ENCODE measurements at places on chromosomes 2 and 18.
A peak's percentile ranks its signal among the peaks of the same experiment; 100 is the strongest.

DNA sequence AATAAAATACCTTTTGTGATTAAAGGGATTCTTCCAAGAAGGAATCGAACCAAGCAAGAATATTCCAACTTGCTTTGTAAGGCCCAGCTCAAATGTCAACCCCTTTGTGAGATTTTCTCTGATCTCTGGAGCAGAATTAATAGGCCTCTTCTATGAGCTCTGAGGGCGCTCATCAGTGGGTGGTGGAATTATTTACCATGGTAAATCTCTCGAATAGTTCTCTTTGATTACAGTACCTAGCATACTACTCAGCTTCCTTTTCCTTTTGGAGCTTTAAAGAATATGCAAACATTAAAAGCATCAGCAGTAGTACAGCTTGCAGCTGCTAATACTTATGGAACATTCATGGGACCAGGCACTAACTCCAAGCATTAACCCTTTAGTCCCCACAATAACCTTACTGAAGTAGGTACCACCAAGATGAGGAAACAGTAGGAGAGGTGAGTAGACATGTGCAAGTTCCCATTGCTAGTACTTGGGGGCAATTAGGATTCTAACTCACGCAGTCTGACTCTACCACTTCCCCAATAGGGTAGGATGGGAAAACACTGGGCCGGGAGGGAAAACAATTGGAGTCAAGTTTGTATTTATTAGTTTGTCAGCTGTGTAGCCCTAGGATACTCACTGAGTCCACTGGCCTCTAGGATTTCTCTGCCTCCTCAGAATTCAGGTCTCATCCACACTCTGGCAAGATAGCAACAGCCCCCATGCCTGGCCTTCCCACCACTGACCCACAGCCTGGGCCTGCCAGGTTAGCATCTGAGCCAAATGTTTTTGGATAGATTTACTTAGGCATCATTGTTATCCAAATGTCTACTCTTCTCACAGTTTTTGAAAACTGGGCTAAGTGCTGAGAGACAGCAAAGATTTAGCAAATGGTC, 21.7 kb downstream of the ADD2 start:
- DNase-seq: no peak

DNA sequence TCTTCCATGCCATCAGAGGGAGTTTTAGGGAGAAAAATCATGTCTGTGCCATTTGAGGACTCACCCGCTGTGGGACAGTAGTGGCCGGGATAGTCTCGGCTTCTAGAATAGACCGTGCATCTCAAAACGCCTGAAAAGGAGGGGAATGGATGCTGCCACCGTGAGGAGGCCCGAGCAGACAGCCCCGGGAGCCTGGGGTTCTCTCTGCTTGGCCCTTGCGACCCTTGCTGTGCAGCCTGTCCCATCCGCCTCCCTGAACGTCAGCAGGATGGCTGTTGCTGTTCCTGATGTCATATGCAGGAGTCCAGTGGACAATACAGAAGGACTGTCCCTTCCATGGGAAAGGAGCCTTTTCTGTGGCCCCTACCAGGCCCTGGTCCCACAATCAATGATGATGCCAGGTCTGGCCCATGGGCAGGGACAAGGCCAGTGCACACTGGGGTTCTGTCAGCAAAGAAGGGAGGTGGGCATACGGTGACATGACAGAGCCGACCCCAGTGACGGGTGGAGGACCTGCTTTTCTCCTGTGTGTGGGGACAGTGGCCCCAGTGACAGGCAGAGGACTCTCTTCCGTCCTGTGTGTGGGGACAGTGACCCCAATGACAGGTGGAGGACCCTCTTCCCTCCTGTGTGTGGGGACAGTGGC, 58.8 kb downstream of the ACKR3 start:
- no peak for DNase-seq

- no peak for DNase-seq
These were observed 5.3 kb upstream of the VPS4B start for GRCh38 chr18:63427558-63427957.

GRCh38 chr2:108458082-108458481, 9.1 kb downstream of the GCC2 start:
- no peak for DNase-seq

GRCh38 chr2:1850031-1850430, 105.7 kb upstream of the PXDN start:
- no peak for DNase-seq

DNA sequence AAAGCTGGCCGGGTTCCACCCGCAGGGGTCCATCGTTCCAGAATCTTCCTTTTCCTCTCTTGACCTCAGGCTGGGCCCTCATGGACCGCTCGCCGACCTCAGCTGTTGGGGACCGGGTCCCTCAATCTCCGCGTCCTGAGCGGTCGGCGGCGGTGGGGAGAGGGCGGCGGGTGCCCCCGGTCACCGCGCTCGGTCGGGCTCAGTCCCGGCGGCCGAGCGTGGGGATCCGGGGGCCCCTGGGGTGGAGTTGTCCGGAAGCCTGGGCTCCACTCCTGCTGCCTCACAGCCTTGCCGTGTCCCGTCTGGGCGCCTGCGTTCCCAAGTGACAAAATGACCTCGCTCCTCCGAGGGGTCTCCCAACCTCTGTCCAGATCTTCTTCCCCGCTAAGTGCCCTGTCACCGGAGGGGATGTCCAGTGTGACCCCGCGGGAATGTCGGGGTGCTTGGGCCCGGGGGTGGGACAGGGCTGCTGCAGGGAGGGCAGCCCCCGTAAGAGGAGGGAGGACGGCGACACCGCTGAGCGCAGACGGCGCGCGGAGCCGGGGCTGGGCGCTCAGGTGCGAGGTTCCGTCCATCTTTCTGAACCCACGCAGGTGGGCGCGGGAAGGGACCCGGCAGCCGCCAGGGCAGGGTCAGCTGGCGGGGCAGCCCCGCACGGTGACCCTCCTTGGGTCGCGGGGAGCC, 16.0 kb upstream of the E2F6 start:
- no peak for DNase-seq

DNA sequence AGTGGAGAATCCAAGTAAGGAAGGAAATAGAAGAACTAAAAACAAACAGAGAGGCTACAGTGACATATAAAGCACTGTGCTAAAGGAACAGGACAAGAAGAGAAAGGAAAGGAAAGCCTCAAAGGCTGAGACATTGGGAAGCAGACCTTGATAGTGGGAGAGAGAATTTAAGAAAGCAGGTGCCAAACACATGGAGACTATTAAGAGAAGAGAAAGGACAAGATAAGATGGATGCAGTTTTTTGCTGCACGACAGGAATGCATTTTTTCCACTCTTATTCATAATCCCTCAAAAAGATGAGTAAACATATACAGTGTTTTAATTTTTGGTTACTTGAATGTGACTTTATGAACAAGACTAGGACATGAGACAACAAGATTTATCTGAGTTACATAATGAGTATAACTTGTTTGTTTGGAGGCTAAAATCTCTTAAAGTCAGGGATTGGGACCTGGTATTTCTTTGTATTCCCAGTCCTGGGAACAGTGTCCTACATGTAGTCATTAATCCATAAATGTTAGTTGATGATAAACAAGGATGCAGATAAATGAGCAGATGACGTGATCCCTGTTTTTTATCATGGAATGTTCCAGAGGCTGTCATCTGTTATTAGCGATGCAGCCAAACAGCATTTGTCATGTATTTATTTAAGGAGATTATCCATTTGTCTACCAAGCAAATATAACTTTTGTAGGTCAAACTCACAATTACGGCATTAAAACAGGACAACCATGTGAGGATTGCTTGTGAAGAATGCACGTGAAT, 141.7 kb downstream of the DNER start:
- peak; percentile 8 for DNase-seq

- peak; percentile 51 for DNase-seq
These were observed 1.1 kb downstream of the MARCHF4 start for GRCh38 chr2:216370961-216371712.

GRCh38 chr18:59079264-59079663, 60.4 kb upstream of the SEC11C start:
- no peak for DNase-seq

DNA sequence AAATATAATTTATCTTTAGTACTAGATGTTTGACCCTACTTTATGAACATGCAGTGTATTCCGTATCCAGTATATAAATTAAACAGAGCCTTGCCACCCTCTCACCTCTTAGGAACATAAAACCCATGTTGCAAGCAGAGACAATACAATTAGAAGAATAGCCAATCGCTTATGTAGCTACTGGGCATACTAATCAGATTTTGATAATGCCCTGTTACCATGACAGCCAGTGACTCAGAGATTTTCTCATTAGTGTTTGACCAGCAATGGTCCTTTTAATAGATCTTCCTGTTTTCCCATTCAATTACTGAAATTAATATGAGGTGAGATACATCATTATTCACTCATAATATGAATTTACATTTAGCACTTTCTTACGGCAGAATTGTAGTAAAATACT, 547.3 kb upstream of the VWC2L start:
- no peak for DNase-seq

- DNase-seq: no peak
These were observed 34.5 kb downstream of the BCL2 start for GRCh38 chr18:63284827-63285733.

DNA sequence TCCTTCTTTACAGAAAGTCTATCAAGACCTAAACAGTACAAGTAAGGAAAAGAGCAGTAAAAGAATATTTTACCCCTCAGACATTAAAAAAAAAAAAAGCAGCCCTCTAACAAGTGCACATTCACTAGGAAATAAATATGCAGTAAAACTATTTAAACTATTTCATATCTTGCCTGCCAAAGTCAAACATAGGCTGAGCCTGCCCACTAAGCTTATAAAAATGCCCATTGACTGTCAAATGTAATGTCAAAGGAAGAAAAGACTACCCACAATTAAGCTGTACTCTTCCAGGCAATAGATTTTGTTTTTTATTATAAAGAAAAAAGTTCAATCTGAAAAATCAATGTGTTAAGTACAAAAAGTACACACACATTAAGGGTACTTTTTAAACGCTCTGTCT, 11.8 kb downstream of the ALS2 start:
- no peak for DNase-seq
